ENCODE measurements at places on chromosomes 4 and X.
A peak's percentile ranks its signal among the peaks of the same experiment; 100 is the strongest.

DNA sequence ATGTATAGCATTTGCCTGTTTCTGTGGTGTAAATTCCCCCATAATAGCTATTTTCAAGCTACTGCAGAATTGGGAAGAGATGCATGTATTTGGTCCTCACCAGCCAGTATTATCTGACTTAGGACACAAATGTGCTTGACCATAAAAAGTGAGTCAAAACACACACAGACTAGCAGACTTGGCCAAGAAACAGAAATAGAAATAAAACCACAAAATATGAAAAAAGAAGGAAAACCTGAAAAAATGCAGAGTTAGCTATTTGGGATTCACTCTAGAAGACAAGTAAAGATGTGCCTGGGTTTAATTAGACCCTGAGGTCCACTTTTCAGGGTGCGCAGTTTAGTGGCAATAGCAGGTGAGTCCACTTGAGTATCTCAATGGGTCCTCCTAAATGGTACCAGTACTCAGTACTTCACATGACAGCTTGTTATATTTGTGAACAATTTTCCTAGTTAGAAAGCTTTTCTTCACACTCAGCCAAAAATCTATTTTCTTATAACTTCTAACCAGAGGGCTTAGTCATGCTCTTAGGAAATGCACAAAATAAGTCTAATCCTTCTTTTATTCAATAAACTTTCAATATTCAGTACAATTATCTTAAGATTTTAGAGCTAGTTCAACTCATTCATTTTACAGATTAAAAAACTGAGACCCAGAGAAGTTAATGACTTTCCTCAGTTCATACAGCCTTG is 108.7 kb upstream of the JADE1 start:
- DNase-seq, result no peak

- no peak for DNase-seq
Observed at GRCh38 chr4:53963336-53963735, 101.1 kb downstream of the CHIC2 start.

DNA sequence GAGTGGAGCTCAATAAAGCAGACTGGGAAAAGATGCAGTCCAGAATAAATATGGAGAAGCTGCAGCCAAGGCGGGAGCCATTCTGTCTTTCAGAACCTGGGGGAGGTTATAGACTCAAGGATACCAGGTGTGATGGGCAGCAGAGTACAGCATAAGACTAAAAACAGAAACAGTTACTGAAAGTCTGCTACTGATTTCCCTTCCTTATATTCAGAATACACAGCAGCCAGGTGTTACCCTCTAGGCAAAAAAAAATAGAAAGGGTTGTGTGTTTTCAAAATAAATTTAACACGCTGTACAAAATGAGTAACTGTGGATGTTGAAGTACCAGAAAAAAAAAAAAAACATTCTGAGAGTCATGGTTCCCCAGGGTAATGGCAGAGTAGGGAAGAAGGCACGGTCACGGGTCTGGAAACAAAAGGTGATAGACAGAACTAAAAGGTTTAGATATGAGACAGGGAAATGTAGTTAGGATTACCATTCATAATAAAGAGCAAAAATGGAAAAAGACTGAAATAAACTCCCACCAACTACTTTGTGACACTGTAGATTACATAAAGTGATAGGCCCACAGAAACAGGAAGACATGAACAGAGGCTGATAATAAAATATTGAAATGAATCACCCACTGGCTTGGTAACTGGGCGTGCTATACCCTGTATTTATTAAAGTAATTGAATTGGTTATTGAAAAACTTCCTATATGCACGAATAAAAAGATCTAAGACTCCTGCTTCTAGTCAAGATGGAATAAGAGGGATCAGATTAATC is 10.8 kb upstream of the HHIP start:
- no peak for DNase-seq

- no peak for DNase-seq
Observed at GRCh38 chr4:177490769-177491168, 48.5 kb upstream of the AGA start.

DNA sequence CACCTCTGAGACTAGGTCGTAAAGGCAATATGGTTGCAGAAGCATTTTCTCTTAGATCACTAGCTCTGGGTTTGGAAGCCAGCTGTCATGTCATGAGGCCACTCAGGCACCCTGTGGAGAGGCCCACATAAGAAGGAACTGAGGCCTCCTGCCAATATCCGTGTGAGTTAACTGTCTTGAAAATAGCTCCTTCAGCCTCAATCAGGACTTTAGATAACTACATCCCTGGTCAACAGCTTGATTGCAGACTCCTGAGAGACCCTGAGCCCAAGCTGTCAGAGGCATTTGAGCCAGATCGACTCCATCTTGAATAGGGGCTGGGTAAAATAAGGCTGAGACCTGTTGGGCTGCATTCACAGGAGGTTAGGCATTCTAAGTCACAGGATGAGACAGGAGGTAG is 15.1 kb upstream of the REPS2 start:
- DNase-seq, result no peak

DNA sequence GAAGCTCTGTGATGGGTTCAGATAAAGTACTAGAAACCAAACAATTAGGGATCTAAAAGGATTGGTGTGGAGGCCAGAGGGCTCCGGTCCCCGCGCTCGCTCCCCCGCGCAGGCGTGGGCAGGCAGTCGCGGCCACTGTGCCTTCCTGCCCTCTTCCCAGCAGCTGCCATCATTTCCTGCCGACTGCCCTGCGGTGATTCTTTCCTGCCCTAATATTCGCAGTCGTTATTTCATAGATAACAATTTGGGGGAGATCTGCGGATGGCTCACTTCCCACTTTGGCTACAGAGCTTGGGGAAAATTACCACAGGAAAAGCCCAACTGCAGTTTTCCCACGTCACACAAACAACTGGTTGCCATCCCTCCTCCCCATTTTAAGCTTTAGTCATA is 2.2 kb downstream of the GRIA2 start:
- no peak for DNase-seq

GRCh38 chr4:43983610-43984009 is 465.0 kb downstream of the KCTD8 start:
- DNase-seq, result no peak

DNA sequence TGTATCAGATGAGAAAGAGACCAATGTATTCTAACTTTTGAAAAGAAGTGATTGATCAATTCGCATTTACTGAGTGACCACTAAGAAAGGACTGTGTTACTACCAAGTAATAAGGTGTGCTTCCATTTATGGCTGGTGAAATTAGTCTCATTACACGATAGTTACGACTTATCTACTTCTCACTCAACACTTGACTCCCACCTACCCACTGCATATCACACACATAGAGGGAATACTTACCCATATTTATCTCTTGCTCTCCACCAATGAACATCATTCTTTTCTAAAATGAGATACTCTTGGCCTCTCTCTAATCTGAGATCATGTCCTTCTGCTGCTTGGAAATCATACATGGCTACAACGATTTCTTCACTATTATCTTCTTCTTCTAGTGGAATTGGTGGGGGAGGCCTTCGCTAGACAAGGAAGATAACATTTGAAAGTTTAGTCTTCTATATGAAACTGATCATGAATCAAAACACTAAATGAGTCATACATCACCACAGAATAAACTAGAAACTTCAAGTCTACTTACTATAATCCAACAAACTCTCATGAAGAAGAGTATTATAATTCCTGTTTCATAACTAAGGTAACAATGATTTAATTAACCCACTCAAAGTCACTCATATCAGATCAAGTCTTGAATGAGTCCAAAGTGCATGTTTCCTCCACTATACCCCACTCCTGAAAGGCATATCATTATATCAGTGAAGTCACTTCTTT is 33.7 kb upstream of the TXK start:
- DNase-seq, result no peak

- DNase-seq, result peak; percentile 34
Observed at GRCh38 chr4:145840162-145840768, 98.4 kb downstream of the ZNF827 start.

DNA sequence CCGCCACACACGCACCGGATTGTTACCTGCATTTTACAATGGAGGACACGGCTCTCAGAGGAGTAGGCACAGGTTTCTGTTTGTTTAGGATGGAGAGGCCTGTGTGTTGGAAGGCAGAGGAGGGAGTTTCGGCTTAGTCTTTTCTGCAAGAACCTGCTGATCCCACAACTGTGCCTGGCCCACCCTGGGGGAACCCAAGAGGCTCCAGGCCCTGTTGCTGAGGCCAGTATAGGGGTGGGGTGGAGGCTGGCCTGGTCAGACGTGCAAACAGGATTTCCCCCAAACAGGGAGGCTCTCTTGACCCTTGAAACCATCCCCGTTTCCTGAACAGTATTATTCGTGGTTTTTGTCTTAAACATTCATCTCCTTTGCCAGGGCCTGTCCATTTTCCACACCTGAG is 772 bp upstream of the SLC49A3 start:
- DNase-seq, result no peak

- DNase-seq, result no peak
Observed at GRCh38 chrX:34903316-34903715, 39.3 kb upstream of the FAM47B start.

- no peak for DNase-seq
Observed at GRCh38 chrX:22196149-22196548, 76.6 kb upstream of the CBLL2 start.

DNA sequence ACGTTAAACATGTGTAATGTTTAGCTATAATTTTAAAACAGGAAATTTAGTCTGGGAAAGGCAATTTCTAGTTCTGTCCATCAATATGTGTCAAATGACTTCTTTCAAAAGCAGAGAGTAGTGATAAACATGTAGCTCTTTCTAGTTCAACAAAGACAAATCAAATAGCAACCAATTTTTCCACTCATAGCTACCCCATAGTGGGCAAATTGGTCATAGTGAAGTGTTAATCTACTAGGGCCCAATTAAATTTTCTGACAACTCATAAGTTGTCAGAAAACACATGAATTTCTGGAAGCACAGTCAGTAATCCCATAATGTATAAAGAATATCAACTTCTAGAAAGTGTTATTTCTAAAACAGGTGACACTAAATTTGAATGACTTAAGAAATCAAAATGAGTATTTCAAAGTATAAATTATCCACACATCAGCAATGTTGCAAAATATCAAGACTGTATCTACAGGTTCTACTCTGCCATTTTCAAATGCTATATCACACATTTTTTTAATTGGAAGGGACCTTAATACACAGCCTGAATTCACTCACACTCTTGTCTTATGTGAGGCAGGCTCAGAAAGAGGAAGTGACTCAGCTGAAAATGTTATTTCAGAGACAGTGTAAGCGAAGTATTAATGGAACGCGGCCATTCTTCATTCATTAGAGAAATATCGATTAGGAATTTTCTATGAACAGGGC is 7.7 kb downstream of the OCIAD2 start:
- no peak for DNase-seq

DNA sequence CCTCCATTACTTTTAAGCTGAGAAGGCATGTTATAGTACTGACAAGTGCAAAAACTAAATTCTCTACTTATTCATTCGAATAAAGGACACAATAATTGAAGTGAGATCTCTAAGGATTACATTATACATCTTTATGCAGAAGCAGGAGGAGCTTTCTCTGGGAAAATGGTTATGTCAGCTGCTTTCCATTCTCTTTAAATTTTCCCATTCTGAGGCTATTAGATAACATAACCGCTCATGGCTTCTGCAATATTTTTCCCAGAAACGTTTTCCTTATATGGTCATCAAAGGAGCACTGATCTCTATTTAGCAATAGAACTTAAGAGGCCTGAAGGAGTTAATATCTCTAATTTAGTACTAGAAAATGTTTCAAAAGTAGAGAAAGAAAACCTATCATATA is 221.6 kb downstream of the NSUN7 start:
- DNase-seq, result no peak

DNA sequence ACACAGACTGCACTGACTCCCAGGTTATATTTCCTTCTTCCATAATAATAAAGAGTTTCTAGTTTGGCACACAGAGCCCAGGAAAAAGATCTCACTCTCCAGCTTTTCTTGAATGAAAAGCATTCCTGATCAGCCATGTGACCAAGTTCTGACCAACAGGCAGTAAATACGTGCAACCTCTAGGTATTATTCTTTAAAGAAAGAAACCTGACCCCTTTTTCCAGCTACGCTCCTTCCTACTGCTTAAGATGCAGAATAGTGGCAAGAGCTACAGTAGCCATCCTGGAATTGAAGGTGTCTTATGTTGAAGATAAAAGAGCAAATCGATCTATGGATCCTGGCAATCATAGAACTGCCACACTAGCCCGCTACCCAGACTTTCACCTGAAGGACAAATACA is 76.7 kb downstream of the LRBA start:
- DNase-seq, result no peak

DNA sequence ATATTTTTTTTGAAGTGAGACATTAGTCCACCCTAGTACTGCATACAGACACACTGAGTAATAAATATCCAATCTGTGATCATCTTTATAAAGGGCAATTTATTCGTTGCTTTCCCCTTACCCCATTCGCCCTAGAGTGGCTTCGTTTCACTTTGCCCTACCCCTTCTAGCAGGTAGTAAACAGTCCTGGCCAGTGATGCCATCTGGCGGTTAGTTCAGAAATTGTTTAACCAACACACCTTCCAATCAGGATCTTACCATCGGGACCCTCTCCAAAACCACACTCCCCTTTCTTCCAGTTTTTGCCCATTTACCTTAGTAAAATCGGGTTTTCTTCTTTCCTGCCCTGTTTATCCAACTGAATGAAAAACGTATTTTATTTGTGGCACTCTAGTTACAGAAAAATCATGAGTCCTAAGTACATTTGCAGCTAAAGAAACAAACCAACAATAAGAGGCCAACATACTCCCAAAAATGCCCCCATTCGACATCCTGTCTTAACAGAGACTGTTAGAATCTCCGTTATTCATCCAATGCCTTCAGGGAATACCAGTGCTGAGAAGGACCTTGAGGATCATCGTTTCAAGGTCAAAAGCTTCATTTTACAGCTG is 2.2 kb downstream of the PPA2 start:
- peak; percentile 24 for DNase-seq

GRCh38 chrX:41301438-41301824 is 32.5 kb upstream of the DDX3X start:
- DNase-seq, result no peak

GRCh38 chr4:163681208-163681821 is 186.8 kb downstream of the TMA16 start:
- peak; percentile 16 for DNase-seq

DNA sequence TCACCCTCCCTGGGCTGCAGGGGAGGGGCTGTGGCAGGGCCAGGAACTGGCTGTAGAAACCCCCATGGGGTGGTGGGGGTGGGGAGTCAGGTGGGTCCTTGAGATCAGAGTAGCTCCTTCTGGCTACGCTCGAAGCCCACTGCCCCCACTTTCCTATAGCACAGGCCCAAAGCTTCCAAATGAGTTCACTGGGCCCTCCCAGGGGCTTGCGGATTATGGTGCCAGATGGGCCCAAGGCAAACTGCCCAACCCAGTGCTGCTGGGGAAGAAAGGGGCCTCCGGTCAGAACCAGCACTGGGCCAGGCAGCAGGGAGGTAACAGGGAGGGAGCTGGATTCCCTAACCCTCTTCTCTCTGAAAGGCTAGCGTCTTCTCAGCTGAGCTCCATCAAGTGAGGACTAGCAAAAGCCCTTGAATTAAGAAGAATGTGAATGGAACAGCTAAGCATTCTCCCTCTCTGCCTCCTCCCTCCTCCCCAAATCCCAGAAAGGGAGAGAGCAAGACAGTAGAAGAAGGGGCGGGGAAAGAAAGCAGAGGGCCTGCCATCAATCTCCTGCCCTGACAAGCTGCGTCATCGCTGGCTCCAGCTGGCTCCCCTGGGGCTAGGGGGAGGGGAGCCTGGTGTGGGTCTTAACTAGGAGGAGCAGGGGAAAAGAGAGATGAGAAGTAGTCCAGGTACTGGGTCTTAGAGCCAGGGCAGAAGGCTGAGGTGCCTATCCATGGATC is 34.7 kb downstream of the FRMPD3 start:
- no peak for DNase-seq
